ENCODE measurements at places on chromosomes 1 and 21.

DNA sequence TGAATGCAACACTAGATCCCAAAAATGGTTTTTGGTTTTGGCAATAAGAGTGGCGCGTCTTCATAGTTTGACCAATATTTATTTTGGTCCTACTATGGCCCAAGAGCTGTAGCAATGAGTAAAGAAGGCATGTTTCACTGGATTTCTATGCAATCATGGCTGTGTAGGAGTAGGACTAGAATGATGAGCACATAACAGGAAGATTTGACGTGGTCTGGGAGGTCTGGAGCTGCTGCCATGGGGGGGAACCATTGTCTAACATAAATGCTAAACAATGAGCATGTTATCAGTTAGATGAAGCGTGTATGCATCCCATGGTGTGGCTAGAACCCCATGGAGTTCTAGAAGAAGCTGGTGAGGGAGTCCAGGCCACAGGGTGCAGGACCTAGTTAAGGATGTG, 38.3 kb downstream of the OLIG1 start:
- no peaks in the 10 kb centered on the region for H3K36me3 ChIP-seq
- H3K27ac ChIP-seq, result no peak overlapping the region
- H3K27me3 ChIP-seq, result peaks cover 74% of the 10 kb centered on the region
- no peak for DNase-seq
- no peak overlapping the region for H3K4me3 ChIP-seq
- no peaks in the 10 kb centered on the region for H3K4me1 ChIP-seq

- DNase-seq, result no peak
- H3K4me1 ChIP-seq, result no peaks in the 10 kb centered on the region
- no peak overlapping the region for H3K27ac ChIP-seq
- no peak overlapping the region for H3K4me3 ChIP-seq
- no peaks in the 10 kb centered on the region for H3K36me3 ChIP-seq
Measured at GRCh38 chr1:226806988-226807387, 63.4 kb upstream of the PSEN2 start.

GRCh38 chr21:41653954-41654491, 112.8 kb downstream of the RIPK4 start:
- H3K4me3 ChIP-seq, result no peak overlapping the region
- H3K36me3 ChIP-seq, result no peaks in the 10 kb centered on the region
- DNase-seq, result peak; percentile 67
- no peaks in the 10 kb centered on the region for H3K27me3 ChIP-seq

DNA sequence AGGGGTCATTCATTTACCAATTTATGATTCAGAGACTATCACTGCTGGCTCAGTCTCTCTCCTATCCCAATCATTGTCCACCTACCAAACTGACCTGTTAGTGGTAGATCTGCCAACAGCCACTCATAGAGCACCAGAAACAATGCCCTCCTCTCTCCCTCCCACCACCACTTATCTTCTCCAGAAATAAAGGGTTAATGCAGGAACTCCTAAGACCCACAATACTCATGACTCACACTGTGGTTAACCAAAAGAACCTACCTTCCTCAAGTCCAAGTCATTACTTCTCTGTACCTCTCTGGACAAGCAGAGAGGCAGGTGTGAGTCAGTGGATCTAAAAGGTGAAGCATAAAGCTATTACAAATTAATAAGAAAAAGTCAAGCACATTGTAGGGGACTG, 40.9 kb upstream of the CAMK1G start:
- H3K4me1 ChIP-seq, result no peaks in the 10 kb centered on the region
- no peaks in the 10 kb centered on the region for H3K36me3 ChIP-seq
- no peak overlapping the region for H3K27ac ChIP-seq
- DNase-seq, result no peak
- H3K27me3 ChIP-seq, result peaks cover 2% of the 10 kb centered on the region

DNA sequence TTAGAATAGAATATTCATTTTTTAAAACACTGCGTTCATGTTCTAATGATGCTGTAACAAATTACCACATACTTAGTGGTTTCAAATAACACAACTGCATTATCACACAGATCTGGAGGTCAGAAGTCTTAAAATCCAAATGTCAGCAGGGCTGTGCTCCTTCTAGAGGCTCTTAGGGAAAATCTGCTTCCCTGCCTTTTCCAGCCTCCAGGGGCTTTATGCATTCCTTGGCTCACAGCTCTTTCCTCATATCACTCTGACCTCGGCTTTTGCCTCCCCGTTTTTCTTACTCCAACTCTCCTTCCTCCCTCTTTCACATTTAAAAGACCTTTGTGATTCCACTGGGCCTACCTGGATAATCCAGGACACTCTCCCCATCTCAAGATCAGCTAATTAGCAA, 18.6 kb upstream of the FMN2 start:
- H3K4me3 ChIP-seq, result no peak overlapping the region
- H3K4me1 ChIP-seq, result no peaks in the 10 kb centered on the region
- DNase-seq, result no peak
- H3K27me3 ChIP-seq, result no peaks in the 10 kb centered on the region

DNA sequence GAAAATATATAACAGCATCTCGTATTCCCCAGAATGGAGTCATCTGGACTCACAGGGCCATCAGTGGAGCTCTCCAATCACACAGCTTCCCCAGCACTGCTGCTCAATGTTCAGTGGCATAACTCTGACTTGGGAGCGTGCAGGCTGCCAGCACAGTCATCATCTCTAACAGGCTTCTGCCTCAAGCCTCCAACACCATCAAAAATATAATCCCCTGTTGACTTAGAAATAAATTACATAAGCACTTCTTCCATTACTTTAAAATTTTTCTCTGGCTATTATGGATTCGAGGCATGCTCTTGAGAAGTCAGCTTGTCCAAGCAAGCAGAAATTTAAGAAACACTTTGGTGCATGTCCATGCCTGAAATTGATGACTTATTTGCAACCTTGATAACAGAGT, 6.2 kb downstream of the DUSP23 start:
- no peak overlapping the region for H3K4me3 ChIP-seq
- no peak overlapping the region for H3K27ac ChIP-seq
- H3K4me1 ChIP-seq, result peaks cover 3% of the 10 kb centered on the region
- H3K36me3 ChIP-seq, result no peaks in the 10 kb centered on the region
- no peak for DNase-seq

DNA sequence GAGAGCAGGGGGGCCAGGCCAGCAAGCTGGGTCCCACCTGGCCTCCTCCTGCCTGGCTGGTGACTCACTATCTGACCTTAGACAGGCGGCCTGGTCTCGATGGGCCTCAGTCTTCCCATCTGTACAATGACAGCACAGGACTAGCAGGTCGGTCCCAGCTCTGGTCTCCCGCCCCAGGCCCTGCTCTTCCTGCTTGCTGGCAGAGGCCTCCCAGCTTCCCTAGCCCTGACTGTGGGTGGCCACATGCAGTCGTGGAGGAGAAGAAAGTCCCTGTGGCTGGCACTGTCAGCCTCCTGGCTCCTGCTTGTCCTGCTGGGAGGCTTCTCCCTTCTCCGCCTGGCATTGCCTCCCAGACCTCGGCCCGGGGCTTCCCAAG, 817 bp downstream of the EXTL1 start:
- H3K27ac ChIP-seq, result peak overlapping the region; percentile 90
- DNase-seq, result no peak
- H3K36me3 ChIP-seq, result no peaks in the 10 kb centered on the region
- H3K4me1 ChIP-seq, result no peaks in the 10 kb centered on the region
- H3K27me3 ChIP-seq, result no peaks in the 10 kb centered on the region

DNA sequence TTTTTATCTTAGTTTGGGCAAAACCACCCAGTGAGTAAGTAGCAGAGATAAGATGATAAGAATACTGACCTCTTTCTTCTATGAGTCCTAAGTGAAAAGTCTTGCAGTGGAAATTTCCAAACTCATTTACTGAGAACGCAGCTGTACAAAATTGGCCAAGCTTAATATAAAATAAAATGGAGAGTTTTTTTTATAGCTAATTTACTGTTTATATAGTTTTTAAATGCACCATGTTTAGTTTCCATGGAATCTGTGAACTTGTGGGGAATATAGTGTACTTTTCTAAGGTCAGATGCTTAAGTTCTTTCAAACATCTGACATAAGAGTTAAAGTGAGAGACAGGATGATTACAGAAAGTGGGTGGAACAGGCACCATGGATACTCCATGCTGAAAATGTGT, 833.5 kb downstream of the ADGRL2 start:
- peaks cover 5% of the 10 kb centered on the region for H3K4me1 ChIP-seq
- no peak for DNase-seq
- no peaks in the 10 kb centered on the region for H3K36me3 ChIP-seq
- no peak overlapping the region for H3K27ac ChIP-seq
- no peaks in the 10 kb centered on the region for H3K27me3 ChIP-seq
- no peak overlapping the region for H3K4me3 ChIP-seq

GRCh38 chr1:31310198-31310597, 13.4 kb downstream of the ZCCHC17 start:
- DNase-seq, result no peak
- H3K4me3 ChIP-seq, result no peak overlapping the region
- no peaks in the 10 kb centered on the region for H3K4me1 ChIP-seq
- H3K27me3 ChIP-seq, result no peaks in the 10 kb centered on the region

DNA sequence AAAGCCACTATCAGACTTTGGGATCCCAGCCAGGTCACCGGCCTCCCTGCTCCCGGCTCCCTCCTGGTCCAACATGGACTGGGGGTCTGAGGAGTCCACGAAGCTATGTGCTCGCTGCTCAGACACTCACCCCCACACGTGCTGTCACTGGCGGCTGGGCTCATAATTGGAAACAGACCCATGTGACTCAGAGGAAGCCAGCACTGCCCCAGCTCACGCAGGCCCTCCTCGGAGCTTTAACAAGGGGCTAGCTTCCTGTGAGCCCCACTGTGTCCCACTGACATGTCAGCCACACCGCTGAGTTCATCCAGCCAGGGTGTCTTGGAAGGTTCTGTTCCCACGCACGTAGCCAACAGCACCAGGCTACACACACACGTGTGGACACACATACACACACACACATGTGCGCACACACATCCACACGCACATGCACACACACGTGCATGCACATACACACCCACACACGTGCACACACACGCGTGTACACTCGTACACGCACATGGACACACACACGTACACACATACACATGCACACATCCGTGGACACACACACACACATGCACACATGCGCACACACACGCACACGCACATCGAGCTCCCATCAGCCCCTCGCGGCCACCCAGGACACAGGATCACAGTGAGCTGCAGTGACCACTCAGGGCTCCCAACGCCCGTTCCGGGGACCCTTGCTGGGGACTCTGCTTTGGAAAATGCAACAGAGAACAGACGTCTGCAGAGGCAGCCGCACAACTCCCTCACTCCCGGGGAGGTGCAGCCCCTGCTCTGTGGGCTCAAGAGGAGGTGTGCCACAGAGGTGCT, 18.4 kb upstream of the COL6A2 start:
- no peaks in the 10 kb centered on the region for H3K36me3 ChIP-seq
- peaks cover 38% of the 10 kb centered on the region for H3K4me1 ChIP-seq
- no peak overlapping the region for H3K4me3 ChIP-seq

DNA sequence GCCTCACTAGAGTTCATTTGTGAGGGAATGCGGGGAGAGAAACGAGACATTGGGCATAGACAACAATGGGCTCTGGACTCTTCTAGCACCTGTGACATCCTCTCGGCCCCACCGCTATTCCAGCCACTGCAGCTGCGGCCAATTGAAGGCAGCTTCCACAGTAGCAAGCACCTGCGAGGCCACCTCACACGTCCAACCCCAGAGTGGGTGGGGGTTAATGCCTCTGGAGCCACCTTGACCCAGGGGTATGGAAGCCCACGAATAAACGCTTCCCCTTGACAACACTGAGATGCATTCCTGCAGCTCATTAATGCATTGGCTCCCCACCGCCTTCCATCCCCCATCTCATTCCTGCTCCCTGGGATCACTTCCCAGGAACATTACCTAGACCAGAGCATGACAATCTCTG, 104.4 kb downstream of the GLIS1 start:
- H3K4me1 ChIP-seq, result no peaks in the 10 kb centered on the region
- no peaks in the 10 kb centered on the region for H3K36me3 ChIP-seq
- no peaks in the 10 kb centered on the region for H3K27me3 ChIP-seq
- no peak for DNase-seq

DNA sequence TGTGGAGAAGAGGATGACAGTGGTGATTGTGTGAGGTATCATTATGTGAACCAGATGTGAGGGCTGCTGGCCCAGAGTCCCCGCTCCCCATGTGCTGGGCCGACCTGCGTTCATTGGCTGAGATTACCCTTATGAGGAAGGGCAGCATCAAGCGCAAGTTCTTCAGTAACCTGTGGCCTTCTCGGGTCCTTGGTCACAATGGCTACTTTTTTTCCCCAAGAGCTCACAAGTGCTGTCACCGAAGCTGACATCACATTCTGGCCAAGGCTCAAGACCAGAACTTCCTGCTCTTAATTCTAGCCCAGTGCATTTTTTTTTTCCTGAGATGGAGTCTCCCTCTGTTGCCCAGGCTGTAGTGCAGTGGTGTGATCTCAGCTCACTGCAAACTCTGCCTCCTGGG, 262.9 kb downstream of the RHOU start:
- no peak overlapping the region for H3K27ac ChIP-seq
- H3K4me3 ChIP-seq, result no peak overlapping the region
- no peak for DNase-seq
- no peaks in the 10 kb centered on the region for H3K36me3 ChIP-seq

GRCh38 chr1:9705337-9706093, 54.0 kb downstream of the PIK3CD start:
- no peaks in the 10 kb centered on the region for H3K36me3 ChIP-seq
- no peaks in the 10 kb centered on the region for H3K27me3 ChIP-seq
- H3K27ac ChIP-seq, result no peak overlapping the region
- H3K4me1 ChIP-seq, result no peaks in the 10 kb centered on the region

- H3K27me3 ChIP-seq, result no peaks in the 10 kb centered on the region
- no peak overlapping the region for H3K27ac ChIP-seq
- no peak overlapping the region for H3K4me3 ChIP-seq
Measured at GRCh38 chr1:87787551-87787950, 458.9 kb downstream of the LMO4 start.

GRCh38 chr1:184860985-184861754, 106.5 kb upstream of the EDEM3 start:
- no peaks in the 10 kb centered on the region for H3K36me3 ChIP-seq
- no peaks in the 10 kb centered on the region for H3K4me1 ChIP-seq
- no peak for DNase-seq
- no peak overlapping the region for H3K27ac ChIP-seq
- H3K4me3 ChIP-seq, result no peak overlapping the region

DNA sequence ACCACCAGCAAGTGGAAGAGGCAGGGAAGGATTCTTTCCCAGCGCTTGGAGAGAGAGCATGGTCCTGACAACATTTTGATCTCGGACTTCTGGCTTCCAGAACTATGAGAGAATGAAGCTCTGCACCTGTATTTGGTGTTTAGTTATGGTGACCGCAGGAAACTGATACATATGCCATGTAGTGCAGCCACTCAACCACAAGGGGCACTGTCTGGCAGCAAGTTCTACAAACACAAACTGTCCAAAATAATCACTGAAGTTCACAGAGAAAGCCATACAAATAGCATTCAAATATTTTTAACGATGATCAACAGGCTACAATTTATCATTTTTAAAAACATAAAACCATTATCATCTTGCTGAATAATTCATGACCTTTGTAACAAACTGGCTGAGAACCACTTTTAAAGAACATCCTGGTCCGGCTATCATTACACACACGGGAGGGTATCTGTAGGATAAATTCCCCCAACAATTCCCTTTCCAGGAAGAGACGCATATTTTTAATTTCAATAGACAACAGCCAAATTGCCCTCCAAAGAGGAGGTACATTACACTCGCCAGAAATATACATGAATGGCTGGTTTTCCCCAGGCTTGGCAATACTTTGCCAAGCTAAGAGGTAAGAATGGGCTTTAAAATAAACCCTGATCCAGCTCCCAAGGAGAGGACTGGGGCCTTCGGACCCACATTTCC, 9.2 kb upstream of the CBR3 start:
- no peaks in the 10 kb centered on the region for H3K36me3 ChIP-seq
- H3K27me3 ChIP-seq, result no peaks in the 10 kb centered on the region
- H3K27ac ChIP-seq, result peak overlapping the region; percentile 39
- H3K4me1 ChIP-seq, result no peaks in the 10 kb centered on the region
- DNase-seq, result peak; percentile 56

Data from lung (tissue), 17 donors.